ENCODE measurements at places on chromosomes 3 and 15.

DNA sequence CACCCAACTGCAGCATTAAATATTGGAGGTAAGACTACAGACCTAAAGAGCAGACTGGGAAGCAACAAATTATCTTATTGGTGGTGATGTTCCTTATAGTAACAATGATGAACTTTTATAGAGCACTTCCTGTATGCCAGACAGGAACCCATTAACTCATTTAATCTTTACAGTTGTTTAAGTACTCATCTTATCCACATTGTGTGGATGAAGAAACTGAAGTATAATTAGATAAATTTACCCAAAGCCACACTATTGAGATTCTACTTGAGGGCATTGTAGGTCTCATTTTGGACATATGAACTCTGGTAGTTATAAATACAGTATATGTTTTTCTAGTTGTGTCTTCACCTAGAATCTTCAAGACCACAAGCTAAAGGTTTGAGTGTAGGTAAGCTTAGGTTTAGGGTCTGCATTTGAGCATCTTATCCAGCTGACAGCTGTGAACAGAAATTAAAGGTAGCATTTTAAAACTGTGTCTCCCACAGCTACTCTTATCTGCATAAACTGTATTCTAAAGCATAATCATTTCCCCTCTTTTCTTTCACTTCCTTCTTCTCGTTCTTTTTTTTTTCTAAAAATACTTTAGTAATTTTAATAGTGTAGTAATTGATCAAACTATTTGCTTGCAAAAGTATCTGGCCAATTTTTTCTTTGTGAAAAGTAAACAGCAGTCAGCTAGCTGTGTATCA, 138.2 kb downstream of the UBE2E2 start:
- no peak for DNase-seq

- peak; percentile 1 for DNase-seq
Measured at GRCh38 chr15:41004490-41004889, 51.2 kb downstream of the CHAC1 start.

- peak; percentile 20 for DNase-seq
Measured at GRCh38 chr3:72274493-72275330, 489.8 kb upstream of the PROK2 start.

- no peak for DNase-seq
Measured at GRCh38 chr15:33190539-33190938, 4.0 kb downstream of the FMN1 start.

DNA sequence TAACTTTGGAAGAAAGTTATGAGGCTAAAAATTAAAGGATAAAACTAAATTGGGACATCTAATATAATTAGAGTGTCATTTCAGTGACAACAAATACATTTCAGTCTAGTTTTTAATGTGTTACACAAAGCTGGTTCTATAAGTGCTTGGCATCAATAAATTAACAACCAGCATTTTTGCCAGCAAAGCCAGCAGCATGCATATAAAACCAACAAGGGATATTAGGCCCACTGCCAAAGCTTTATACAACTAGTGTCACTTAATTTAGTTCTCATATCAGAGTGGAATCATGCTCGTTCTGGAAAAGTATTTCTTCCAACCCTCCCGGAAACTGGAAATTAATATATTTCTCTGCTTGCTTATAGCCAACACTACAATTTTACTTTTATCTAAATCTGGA, 88.8 kb downstream of the THBS1 start:
- DNase-seq, result peak; percentile 8

GRCh38 chr3:29317659-29318173, 36.8 kb downstream of the RBMS3 start:
- no peak for DNase-seq

- DNase-seq, result no peak
Measured at GRCh38 chr15:31262901-31263671, 63.5 kb upstream of the KLF13 start.

DNA sequence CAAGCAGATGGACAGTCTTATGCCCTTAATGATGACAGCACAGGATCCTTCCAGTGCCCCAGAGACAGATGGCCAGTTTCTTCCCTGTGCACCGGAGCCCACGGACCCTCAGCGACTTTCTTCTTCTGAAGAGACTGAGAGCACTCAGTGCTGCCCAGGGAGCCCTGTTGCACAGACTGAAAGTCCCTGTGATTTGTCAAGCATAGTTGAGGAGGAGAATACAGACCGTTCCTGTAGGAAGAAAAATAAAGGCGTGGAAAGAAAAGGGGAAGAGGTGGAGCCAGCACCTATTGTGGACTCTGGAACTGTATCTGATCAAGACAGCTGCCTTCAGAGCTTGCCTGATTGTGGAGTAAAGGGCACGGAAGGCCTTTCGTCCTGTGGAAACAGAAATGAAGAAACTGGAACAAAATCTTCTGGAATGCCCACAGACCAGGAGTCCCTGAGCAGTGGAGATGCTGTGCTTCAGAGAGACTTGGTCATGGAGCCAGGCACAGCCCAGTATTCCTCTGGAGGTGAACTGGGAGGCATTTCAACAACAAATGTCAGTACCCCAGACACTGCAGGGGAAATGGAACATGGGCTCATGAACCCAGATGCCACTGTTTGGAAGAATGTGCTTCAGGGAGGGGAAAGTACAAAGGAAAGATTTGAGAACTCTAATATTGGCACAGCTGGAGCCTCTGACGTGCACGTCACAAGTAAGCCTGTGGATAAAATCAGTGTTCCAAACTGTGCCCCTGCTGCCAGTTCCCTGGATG, 198.7 kb downstream of the AKAP13 start:
- no peak for DNase-seq

DNA sequence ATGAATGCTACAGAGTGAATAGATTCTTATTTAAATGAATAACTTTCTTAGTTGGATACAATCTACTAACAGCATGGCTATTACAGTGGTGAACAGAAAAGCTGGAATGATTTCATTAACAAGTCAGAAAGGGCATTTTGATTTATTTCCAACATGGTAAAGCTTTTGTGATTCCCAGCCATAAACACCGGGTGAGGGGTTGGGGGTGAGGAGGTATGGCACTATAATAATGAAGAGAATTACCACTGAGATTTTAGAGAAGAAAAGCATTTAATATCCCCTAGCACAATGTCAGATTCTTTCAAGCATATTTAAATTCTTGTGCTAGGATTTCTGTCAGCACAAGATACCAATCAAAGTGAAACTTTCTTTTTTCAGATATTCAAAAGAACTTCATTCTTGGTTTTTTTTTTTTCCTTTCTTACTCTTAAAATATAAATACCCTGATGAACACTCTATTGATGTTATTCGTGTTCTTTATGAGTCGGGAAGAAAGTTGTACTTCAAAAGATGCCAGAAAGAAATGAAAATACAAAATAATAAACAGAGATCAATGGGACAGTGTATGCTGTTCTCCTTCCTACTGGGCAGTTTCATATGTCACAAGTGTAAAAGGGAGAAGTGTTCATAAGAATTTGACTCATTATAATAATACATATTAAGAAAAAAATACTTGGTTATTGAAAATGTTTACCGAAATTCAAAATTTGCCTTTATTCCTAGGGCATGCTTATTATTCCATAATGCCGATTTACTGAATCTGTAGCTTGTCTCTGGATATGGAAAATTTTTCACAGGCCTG, 522.8 kb downstream of the CADM2 start:
- no peak for DNase-seq

DNA sequence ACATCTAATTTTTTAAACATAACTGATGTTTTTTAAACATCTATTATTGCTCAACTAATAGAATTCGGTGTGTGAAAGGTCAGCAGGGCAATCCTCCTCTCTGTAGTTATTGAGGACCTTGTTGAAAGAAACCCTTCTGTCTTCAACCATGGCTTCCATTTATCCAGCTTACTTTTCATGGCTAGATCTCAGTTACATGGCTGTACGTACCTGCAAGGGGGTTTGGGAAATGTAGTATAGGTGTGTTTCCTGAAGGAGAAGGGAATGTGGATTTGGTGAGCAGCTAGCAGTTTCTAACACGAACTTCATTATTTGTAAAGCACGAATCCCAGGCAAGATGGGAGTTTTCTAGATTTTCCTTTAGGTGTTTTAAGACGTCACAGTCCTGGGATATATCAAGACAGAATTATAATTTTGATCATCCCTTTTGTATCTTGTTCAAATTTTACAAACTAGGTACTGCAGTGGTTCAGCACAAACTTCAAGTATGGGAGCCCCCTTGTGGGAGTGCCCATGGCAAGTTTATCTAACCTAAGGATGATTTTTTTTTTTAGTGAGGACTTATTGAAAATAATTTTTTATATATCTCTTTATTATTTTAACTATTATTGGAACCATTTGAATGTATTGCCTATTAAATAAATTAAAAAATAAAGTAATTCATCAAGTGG, 41.6 kb downstream of the FBXL2 start:
- DNase-seq, result no peak

DNA sequence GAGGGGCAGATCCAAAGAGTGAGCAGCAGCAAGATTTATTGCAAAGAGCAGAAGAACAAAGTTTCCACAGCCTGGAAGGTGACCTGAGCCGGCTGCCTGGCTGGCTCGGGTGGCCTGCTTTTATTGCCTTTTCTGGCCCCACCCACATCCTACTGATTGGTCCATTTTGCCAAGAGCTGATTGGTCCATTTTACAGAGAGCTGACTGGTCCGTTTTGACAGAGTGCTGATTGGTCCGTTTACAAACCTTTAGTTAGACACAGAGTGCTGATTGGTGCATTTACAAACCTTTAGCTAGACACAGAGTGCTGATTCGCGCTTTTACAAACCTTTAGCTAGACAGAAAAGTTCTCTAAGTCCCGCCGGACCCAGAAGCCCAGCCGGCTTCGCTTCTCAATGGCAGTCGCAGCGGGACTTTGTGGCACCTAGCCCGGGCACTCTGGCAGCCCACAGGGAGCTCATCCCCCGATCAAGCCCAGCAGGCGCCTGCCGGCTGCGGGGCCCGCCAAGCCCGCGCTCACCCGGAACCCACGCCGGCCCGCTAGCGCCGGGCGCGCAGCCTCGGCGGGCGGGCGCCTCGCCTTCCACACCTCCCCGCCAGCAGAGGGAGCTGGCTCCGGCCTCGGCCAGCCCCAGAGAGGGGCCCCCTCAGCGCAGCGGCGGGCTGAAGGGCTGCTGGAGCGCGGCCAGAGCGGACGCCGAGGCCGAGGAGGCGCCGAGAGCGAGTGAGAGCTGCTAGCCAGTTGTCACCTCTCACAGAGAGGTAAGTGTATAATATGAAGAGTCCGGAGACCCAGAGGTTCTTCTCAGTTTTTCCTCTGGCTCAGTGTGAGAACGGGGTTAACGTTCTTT, 339.2 kb downstream of the CHL1 start:
- peak; percentile 23 for DNase-seq

GRCh38 chr3:12966847-12967605, 106.2 kb downstream of the IQSEC1 start:
- DNase-seq, result no peak

- no peak for DNase-seq
Measured at GRCh38 chr15:65887565-65887964, 18.3 kb downstream of the RAB11A start.

GRCh38 chr15:73857193-73857920, 16.0 kb upstream of the TBC1D21 start:
- no peak for DNase-seq

DNA sequence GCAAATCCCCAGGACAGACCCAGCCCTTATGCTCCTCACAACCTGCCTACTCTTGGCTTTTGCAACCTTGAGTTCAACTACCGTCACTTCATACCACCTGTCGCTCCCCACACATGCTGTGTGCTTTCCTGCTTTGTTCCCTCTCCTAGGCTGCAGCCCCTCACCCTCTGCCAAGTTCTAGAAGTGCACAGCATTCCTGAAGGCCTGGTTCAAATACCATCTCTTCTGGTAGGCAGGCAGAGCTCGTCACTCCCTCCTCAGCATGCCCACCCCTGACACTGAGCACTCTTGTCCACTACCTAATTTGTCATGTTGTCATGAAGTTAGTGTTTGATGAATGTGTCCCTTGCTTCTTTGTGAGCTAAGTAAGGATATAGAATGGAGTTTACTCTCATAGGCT, 129.6 kb downstream of the SEMA6D start:
- no peak for DNase-seq

GRCh38 chr3:71063773-71064290, 519.7 kb downstream of the FOXP1 start:
- peak; percentile 23 for DNase-seq

DNA sequence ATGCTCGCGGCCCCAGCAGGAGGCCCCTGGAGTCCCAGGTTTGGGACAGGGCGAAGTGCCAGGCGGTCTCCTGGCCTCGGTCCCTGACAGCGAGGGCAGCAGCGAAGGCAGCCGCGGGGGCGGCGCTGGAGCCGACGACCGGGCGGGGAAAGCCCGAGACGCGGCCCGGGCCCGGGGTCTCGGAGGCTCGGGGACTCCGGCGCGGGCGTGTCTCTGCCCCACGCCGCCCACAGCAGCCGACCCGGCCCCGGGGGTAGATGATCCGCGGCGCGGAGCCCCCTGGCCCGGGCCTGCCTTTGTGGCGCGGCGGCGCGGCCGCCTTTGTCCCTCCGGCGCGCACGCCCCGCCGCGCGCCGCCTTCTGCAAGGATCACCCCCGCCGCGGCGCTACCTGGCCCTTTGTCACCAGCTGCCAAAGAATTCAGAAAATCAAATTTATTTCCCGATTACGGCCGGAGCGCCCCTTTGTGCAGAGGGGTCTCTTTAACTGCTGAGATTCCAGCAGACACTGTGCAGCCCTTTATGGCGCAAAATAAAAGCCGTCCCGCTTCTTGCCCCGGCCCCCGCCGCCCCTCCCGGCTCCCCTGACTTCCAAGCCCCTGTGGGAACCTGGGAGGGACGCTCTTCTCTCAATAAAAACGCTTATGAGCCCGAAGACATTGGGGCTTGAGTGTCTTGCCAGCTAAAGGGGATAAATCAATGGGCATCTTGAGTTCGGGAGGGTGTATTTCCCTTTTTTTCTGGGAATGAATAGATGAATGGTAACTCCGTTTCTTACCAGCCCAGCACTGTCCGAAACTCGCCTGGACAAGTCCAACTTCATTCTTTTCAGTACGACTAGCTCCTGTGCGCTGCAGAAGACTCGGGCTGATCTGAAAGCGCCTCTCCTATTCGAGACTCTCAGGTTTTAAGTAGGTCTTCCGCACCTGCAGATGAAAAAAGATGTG, 68.4 kb downstream of the HES1 start:
- peak; percentile 10 for DNase-seq
